ENCODE measurements at places on chromosomes 3 and 15. TPM values are rescaled to one million over a fixed set of nuclear protein-coding genes. Genes with fewer than 3 reads are reported as not detected.

DNA sequence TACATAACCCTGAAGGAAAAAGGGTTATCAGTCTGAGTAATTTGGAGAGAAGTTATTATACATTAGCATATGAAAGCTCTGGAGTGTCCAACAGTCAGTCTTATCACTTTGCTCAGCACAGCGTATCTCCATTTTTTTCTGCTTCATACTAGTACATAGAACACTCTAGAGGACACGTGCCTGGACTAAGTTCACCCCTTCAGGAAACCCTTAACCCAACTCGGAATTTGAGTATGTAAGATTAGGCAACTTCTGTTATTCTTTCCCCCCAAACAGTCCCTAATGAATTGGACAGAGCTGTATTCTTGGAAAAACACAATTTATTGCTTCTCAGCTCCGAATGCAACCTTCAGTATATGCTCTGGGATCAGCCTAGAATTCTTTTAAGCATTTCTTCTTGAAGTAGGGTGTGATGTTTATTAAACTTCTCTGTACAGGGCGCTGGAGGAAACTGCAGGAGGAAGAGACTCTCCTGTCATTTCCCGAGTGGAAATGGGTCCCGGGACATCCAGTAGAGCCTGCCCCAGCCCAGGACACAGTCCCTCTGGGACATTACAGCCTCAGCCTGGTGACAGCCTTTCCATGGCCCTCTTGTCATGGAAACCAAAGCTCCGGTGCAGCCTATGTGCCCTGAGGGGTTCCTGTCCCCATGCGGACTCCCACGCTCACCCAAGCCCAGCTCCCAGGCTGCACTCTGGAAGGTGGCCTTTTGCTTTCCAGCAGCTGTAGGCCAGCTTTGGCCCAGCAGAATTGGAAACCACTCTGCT, 37.3 kb upstream of the CMTM8 start:
- H3K27me3 ChIP-seq = no peaks in the 10 kb centered on the region
- no peak for DNase-seq
- no peak overlapping the region for H3K27ac ChIP-seq
- H3K36me3 ChIP-seq = no peaks in the 10 kb centered on the region
- H3K4me3 ChIP-seq = no peak overlapping the region

DNA sequence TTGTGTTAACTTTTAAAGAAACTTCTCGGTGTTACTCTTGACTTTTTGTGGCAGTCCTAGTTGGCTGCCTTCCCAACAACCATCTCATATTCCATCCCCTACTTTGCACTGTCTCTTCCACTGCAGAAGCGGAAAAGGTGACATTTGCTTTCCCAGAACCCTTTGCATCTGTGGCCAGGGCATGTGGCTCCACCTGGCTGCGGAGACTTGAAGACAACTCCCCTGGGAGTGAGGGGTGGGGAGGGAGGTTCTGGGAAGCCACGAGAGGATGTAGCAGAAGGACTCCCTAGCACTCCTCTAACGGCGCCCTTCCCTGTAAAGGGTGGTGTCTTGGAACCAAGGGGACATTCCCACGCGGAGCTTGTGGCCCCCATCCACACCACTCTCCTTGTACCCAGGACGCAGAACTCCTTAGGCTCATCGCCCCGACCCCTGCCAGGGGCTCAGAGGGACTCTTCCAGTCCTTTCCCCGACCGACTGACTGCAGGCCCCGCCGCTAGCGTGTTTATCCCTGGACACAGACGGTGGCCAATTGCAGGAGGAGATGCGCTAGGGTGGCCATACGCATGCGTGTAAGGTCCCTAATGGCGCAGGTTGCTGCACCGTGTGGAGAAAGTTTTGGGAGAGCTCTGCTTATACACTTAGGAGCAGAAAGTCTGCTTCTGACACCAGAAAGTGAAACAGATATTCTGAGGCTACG, 33.2 kb upstream of the SECISBP2L start:
- H3K4me3 ChIP-seq = no peak overlapping the region
- H3K4me1 ChIP-seq = no peaks in the 10 kb centered on the region
- no peak overlapping the region for H3K27ac ChIP-seq
- no peaks in the 10 kb centered on the region for H3K27me3 ChIP-seq

- DNase-seq = peak; percentile 65
- H3K27me3 ChIP-seq = no peaks in the 10 kb centered on the region
- no peaks in the 10 kb centered on the region for H3K36me3 ChIP-seq
- peaks cover 17% of the 10 kb centered on the region for H3K4me1 ChIP-seq
- peak overlapping the region; percentile 92 for H3K4me3 ChIP-seq
- peak overlapping the region; percentile 92 for H3K27ac ChIP-seq
Observed at GRCh38 chr3:45665101-45665572, 24.1 kb upstream of the SACM1L start.

GRCh38 chr3:155771126-155771525, 26.3 kb upstream of the PLCH1 start:
- H3K4me1 ChIP-seq = no peaks in the 10 kb centered on the region
- no peak overlapping the region for H3K4me3 ChIP-seq
- no peaks in the 10 kb centered on the region for H3K27me3 ChIP-seq
- no peak for DNase-seq
- no peak overlapping the region for H3K27ac ChIP-seq

GRCh38 chr3:197305854-197306253, 7.4 kb upstream of the DLG1 start:
- DNase-seq = peak; percentile 46
- no peak overlapping the region for H3K4me3 ChIP-seq
- no peaks in the 10 kb centered on the region for H3K36me3 ChIP-seq
- peaks cover 12% of the 10 kb centered on the region for H3K4me1 ChIP-seq
- H3K27me3 ChIP-seq = no peaks in the 10 kb centered on the region

The GRM2 gene
- total RNA-seq = 2.9 TPM

The KLHL40 gene
- total RNA-seq = not detected

All from naive thymus-derived CD8-positive, alpha-beta T cell (primary cell).